ENCODE measurements at places on chromosomes 2 and 18.

DNA sequence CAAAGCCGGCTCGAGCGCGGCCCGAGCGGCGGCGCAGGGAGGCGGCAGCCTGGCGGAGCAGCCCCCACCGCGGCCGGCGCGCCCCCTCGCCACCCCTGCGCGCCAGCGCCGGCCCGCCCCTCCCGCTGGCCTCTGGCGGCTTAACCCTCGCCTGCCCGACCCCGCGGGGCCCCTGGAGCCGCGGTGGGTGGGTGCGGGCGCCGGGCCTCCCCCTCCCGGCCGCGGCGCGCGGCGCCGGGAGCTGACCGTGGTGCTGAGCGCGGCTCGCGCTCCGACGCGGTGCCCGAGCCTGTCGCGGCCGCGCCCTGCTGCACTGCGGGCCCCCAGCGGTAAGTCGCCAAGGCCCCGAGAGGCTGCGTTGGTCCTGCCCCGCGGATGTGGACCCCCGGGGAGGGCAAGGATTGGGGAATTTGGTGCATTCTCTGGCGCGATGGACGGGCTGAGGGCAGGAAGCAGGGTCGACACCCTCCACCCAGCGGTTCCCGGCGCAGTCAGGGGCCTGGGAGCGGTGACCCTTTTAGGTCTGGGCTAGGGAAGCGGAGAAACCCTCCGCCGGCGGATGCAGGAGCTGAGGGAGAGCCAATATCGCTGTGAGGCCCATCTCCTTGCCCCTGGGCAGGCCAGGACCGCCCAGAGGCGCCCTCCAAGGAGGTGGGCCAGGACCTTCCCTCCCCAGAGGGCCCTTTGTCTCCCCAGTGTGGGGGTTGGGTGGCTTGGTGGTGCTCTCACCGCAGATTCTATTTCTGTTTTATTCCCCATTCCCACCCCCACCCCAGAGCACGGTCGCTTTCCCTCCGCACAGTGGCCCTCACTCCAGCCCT, 923 bp downstream of the AMER3 start:
- H3K27ac ChIP-seq = no peak overlapping the region
- H3K4me1 ChIP-seq = peaks cover 11% of the 10 kb centered on the region
- peaks cover 40% of the 10 kb centered on the region for H3K27me3 ChIP-seq
- no peak for DNase-seq
- H3K4me3 ChIP-seq = peak overlapping the region; percentile 41
- no peaks in the 10 kb centered on the region for H3K36me3 ChIP-seq

GRCh38 chr2:219541611-219542180, 1.9 kb downstream of the CHPF start:
- H3K4me3 ChIP-seq = peak overlapping the region; percentile 35
- DNase-seq = peak; percentile 74
- peaks cover 3% of the 10 kb centered on the region for H3K27me3 ChIP-seq

DNA sequence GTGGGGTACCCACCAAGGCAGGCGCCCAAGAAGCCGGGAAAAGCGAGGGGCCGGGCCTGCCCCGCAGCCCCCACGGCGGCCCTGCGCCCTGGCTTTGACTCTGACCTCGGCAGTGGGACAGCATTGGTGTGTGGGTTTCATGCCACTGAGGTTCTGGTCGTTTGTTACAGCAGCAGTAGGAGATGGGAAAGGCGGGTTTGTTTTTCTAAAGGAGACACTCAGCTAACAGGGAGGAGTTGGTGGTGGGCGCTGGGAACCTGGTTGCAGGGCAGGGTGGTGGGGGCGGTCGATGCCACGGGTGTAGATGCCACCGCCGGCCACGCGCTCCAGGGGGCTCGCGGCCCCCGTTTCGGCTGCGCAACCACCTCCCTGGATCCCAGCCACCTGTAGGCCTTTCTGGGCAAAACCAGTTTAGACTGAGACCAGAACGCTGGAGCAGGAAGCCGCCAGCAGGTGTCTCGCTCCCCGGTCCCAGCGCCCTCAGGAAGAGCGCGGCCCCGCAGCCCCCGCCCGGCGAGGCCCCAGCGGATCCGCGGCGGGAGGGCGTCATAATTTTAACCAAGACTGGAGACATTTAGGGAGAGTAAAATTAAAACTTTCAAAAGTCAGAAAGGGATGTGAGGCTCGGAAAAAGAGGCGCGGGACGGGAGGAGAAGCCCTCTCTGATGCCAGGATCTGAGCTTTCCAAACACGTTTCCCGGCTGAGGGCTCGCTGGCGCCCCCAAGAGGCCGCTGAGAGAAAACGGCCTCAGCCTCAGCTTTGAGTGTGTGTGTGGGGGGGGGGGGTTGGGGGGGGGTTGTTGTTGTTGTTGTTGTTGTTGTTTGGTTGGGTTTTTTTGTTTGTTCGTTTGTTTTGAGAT, 17.4 kb downstream of the CIDEA start:
- DNase-seq = peak; percentile 86
- H3K4me3 ChIP-seq = peak overlapping the region; percentile 48
- peaks cover 7% of the 10 kb centered on the region for H3K4me1 ChIP-seq
- H3K27me3 ChIP-seq = no peaks in the 10 kb centered on the region
- H3K27ac ChIP-seq = no peak overlapping the region
- H3K36me3 ChIP-seq = no peaks in the 10 kb centered on the region

GRCh38 chr2:69570474-69570873, 73.1 kb downstream of the AAK1 start:
- peaks cover 16% of the 10 kb centered on the region for H3K4me1 ChIP-seq
- no peak overlapping the region for H3K27ac ChIP-seq

GRCh38 chr2:72722492-72723070, 103.3 kb downstream of the EXOC6B start:
- no peaks in the 10 kb centered on the region for H3K27me3 ChIP-seq
- H3K27ac ChIP-seq = no peak overlapping the region
- H3K4me1 ChIP-seq = peaks cover 1% of the 10 kb centered on the region
- peaks cover 6% of the 10 kb centered on the region for H3K36me3 ChIP-seq
- DNase-seq = peak; percentile 55

DNA sequence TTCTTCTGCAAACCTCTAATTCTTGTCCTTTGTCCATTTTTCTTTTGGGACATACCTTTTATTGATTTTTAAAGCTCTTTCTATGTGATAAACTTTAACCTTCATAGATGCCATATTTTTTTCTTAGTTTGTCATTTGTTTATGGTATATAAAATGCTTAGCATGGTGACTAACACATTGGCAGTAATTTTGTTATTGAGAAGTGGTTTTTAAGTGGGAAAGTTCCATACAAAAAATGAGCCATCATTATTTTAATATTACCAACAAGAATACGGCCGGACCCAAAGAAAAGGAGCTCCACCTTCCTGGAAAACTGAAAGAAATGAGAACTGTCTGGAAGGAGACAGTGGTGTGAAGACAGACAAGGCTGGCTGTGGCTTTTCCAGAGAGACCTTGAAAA, 270.1 kb upstream of the SIX2 start:
- no peak for DNase-seq
- no peaks in the 10 kb centered on the region for H3K36me3 ChIP-seq
- no peak overlapping the region for H3K4me3 ChIP-seq

DNA sequence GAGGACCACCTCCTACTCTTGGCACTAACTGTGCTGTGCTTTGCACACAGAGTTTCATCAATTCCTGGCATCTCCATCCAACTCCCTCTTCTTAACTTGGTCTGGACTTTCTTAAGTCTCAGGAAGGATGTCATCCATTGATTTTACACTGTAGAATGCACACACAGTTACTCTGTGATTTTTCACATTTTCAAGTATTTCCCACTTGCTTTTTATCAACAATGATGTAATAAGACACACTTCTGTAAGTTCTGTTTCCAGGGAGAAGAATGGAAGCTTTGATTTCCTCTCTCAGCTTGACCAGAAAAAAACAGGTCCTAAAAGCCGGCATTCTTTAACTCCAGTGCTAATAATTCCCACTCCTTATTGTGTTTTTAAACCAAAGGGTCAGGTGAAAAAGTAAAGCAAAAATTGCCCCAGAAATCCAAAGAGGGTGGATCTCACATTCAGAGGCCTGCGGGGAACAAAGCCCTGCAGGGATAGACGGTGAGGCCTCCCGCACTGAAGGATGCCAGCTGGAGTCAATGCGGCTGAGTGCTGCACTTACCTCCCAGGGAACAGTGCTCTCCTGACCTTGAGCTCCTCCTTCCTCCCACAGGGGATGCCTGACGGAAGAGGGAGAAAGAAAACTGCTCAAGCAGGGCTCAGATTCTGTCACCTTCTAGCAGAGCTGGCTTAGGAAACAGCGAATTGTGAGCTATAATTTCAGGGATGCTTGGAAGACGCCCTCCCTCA, 83.1 kb downstream of the PDCL3 start:
- H3K36me3 ChIP-seq = no peaks in the 10 kb centered on the region
- no peak overlapping the region for H3K4me3 ChIP-seq
- H3K27me3 ChIP-seq = peaks cover 13% of the 10 kb centered on the region
- no peak overlapping the region for H3K27ac ChIP-seq

DNA sequence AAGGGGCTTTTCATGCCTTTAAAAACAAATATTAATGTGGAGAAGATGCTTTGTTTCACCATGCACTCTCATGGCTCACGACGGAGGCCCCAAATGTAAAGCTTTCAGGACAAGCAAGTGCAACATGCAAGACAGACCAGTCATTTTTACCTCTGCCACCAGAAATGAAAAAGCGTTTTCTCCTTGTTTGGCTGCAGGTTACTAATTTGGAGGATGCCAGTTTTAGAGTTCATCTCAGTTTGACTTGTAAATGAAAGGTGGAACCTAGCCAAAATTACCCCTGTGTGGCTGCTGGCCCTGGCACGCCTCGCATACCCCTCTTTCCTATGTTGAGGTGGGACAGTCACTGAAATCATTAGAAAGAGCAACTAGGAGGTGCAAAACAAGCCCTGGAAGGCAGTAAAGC, 138.6 kb downstream of the BCL2 start:
- H3K4me3 ChIP-seq = no peak overlapping the region
- no peaks in the 10 kb centered on the region for H3K36me3 ChIP-seq
- peaks cover 5% of the 10 kb centered on the region for H3K4me1 ChIP-seq
- H3K27me3 ChIP-seq = peaks cover 19% of the 10 kb centered on the region

- H3K4me1 ChIP-seq = peaks cover 5% of the 10 kb centered on the region
- no peaks in the 10 kb centered on the region for H3K36me3 ChIP-seq
- DNase-seq = no peak
- H3K4me3 ChIP-seq = no peak overlapping the region
- peaks cover 9% of the 10 kb centered on the region for H3K27me3 ChIP-seq
Measured at GRCh38 chr2:64942693-64943092, 46.5 kb upstream of the SLC1A4 start.

DNA sequence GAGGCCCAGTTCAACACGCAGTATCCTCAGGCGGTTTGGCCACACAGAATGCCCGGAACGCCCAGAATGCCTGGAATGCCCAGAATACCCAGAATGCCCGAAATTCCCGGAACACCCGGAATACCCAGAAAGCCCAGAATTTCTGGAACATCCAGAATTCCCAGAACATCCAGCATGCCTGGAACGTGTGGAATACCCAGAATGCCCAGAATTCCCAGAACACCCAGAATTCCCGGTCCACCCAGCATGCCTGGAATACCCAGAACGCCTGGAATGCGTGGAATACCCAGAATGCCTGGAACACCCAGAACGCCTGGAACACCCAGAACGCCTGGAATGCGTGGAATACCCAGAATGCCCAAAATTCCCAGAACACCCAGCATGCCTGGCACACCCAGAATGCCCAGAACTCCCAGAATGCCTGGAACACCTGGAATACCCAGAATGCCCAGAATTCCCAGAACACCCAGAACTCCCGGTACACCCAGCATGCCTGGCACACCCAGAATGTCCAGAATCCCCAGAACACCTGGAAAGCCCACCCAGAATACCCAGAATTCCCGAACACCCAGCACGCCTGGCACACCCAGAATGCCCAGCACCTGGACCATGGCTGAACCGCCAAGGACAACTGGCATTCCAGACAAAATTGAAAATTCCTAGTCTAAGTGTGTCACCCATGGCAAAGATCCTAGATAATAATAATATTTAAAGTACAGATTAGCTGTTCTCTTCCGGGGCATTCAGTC, 487.4 kb upstream of the SALL3 start:
- H3K27ac ChIP-seq = no peak overlapping the region
- no peaks in the 10 kb centered on the region for H3K4me1 ChIP-seq
- no peak overlapping the region for H3K4me3 ChIP-seq
- H3K27me3 ChIP-seq = no peaks in the 10 kb centered on the region

DNA sequence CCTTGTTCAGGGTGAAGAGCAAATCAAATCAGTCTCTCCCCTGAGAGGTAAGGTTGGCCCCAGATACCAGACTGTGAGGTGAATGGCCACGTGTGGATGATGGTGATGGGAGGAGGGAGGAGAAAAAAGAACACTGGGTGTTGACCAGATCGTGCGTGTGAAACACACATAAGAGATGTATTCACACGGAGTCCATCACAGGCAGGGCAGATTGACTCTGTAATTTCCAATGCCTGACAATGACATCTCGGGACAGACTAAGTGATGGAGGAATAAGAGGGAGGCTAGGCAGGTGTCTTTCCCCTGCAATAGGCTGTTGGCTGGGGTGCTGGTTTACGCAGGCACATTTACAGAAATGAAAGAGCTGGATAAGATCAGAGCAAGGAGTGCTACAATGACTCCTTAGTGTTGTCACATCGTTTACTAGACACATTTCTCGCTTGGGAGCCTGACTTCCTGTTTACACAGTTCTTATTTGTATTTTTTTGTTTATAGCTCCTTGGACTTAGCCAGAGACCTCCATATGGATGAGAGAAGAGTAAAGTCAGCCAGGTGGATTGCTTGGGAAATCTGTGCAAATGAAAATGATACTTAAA, 43.1 kb downstream of the CPO start:
- no peak overlapping the region for H3K4me3 ChIP-seq
- peaks cover 3% of the 10 kb centered on the region for H3K4me1 ChIP-seq
- DNase-seq = peak; percentile 49

GRCh38 chr2:133561045-133561852, 7.0 kb downstream of the NCKAP5 start:
- peak; percentile 53 for DNase-seq
- no peak overlapping the region for H3K4me3 ChIP-seq
- no peaks in the 10 kb centered on the region for H3K36me3 ChIP-seq
- no peaks in the 10 kb centered on the region for H3K27me3 ChIP-seq
- peaks cover 1% of the 10 kb centered on the region for H3K4me1 ChIP-seq

- DNase-seq = no peak
- H3K4me1 ChIP-seq = peaks cover 8% of the 10 kb centered on the region
- no peak overlapping the region for H3K27ac ChIP-seq
- no peaks in the 10 kb centered on the region for H3K27me3 ChIP-seq
- H3K4me3 ChIP-seq = no peak overlapping the region
Measured at GRCh38 chr18:74514860-74515495, 18.8 kb downstream of the CNDP2 start.

GRCh38 chr2:229815858-229816257, 101.5 kb upstream of the DNER start:
- no peak overlapping the region for H3K4me3 ChIP-seq
- no peaks in the 10 kb centered on the region for H3K27me3 ChIP-seq
- no peaks in the 10 kb centered on the region for H3K4me1 ChIP-seq
- peaks cover 10% of the 10 kb centered on the region for H3K36me3 ChIP-seq
- peak; percentile 80 for DNase-seq

- H3K4me1 ChIP-seq = peaks cover 13% of the 10 kb centered on the region
- no peak overlapping the region for H3K4me3 ChIP-seq
- no peak for DNase-seq
- H3K27me3 ChIP-seq = no peaks in the 10 kb centered on the region
Measured at GRCh38 chr2:240460781-240461431, 25.4 kb downstream of the GPC1 start.
